ENCODE measurements at places on chromosomes 1 and 21. TPM values are rescaled to one million over a fixed set of nuclear protein-coding genes. Genes with fewer than 3 reads are reported as not detected.

GRCh38 chr1:52334906-52335528, 31.0 kb downstream of the CC2D1B start:
- H3K4me3 ChIP-seq: no peak overlapping the region
- no peak overlapping the region for H3K27ac ChIP-seq
- H3K27me3 ChIP-seq: no peaks in the 10 kb centered on the region
- no peak for DNase-seq

DNA sequence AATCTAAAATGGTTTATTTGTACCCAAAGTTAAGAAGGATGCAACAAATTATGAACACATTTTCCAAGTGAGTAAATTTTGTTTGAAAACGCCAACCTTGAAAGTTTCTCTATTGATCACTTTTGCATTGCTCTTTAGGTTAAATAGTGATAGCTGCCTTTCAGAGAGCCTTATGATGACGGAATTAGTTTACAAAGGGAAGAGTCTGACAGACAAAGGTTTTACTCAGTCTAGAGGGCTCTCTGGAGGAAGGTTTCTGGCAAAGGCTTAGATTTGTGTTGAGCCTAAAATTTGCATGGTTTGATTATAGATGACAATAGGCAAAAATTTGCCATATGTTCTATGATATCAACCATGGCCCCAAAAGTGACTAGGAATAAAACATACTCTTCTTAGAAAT, 95.9 kb upstream of the RUNX1 start:
- no peaks in the 10 kb centered on the region for H3K4me1 ChIP-seq
- peaks cover 6% of the 10 kb centered on the region for H3K27me3 ChIP-seq
- H3K4me3 ChIP-seq: no peak overlapping the region
- H3K27ac ChIP-seq: no peak overlapping the region
- DNase-seq: no peak
- H3K36me3 ChIP-seq: no peaks in the 10 kb centered on the region

Gene RASAL2
- 42.5 TPM for total RNA-seq

GRCh38 chr21:41765973-41766882, 624 bp downstream of the RIPK4 start:
- no peaks in the 10 kb centered on the region for H3K36me3 ChIP-seq
- no peak overlapping the region for H3K27ac ChIP-seq

Gene TRIM17
- 3.2 TPM for total RNA-seq

Gene S100A1
- total RNA-seq: not detected
